ENCODE measurements at places on chromosomes 11 and 22.

- DNase-seq, result no peak
Measured at GRCh38 chr11:33598426-33599069, 102.1 kb downstream of the C11orf91 start.

- DNase-seq, result no peak
Measured at GRCh38 chr11:2691991-2692875, 7.6 kb downstream of the KCNQ1OT1 start.

- DNase-seq, result peak; percentile 39
Measured at GRCh38 chr22:19986410-19987341, 29.9 kb downstream of the ARVCF start.

DNA sequence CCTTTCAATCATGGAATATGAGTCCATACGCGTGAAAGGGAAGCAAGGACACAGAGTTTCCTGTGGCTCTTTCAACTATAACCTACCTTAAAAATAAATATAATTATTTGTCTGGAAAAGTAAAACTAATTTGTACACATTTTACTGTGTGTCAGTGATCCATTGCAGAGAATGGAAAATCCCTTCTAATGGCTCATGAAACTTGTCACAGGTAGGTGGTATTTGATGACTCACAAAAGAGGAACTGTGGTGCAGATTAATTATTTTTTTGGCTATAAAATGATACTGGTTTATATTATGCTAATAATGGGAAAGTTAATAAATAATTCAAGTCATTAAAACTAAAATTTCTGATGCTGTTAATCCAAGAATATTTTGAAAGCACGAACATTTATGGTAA lies 792.2 kb downstream of the METTL15 start:
- no peak for DNase-seq
